ENCODE measurements at places on chromosomes 6 and 20.

DNA sequence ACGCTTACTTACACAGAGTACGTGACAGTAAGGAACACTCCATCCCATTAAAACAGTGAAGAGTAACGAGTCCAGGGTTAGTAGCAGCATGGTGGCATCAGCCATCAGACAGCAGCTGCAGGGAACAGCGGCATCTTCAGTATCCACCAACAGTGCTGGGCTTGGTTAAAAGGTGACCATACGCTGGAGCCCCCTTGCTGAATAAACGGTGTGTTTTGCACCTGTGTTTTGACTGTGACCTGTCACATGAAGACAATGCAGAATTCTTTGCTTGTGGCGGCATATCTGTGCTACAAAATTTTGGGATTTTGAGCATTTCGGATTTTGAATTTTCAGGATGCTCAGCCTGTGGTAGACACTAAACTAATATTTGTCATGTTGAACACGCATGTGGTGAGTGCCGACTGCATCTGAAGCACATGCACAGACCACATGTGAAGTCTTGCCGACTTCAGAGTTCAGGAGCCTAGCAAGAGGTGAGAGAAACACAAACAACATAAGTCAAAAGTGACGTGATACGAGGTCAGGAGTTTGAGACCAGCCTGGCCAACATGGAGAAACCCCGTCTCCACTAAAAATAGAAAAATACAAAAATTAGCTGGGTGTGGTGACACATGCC lies 69.3 kb upstream of the FRMD1 start:
- no peak for DNase-seq

DNA sequence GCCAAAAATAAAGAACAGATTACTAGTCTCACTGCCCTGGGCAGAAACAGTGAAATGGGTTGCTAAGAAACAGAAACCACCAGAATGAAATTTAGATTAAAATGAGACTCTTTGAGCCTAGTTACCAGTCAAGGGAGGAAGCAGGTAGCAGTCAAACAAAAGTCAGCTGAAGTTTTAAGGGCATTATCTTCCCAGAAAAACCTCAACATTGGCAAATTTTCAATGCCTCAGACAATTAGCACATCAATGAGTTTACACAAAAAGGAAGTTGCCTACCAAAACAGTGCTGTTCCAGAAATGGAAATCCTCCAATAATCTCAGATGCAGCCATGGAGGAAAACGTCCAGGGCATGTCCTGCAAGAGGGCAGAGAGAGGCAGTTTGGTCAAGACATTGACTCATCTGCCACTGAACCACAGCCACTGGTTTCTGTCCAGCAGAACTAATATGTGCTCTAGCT lies 399.7 kb upstream of the ADGRB3 start:
- DNase-seq: no peak

- DNase-seq: no peak
These were observed 32.0 kb downstream of the POM121L2 start for GRCh38 chr6:27280064-27280539.

DNA sequence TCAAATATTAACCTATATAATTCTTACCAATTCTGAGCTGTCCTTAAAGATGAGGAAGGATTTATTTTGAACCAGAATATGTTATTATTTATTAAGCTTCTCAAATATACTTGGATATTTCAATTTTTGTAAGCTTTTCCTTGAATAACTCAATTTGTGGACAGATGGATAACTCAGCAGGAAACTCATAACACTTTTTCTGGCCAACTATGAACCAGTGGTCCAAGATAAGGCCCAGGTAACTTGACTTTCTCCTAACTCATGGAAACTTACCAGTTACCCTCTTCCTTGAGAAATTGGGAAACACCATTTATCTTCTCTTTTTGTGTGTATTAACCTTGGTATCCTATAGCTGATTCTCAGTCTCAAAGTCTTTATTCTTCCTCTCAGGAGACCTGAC lies 427.5 kb upstream of the SYNCRIP start:
- no peak for DNase-seq

GRCh38 chr6:4802312-4802935 lies 26.2 kb downstream of the CDYL start:
- DNase-seq: no peak

Measured in bone marrow (tissue), 2 donors.